ENCODE measurements at places on chromosomes 5 and 9.

- DNase-seq = peak; percentile 84
Observed at GRCh38 chr9:25677301-25678146, 720 bp downstream of the TUSC1 start.

- DNase-seq = no peak
Observed at GRCh38 chr5:101966476-101966875, 329.6 kb downstream of the SLCO4C1 start.

GRCh38 chr9:97572196-97572891 lies 60.8 kb downstream of the TSTD2 start:
- no peak for DNase-seq

DNA sequence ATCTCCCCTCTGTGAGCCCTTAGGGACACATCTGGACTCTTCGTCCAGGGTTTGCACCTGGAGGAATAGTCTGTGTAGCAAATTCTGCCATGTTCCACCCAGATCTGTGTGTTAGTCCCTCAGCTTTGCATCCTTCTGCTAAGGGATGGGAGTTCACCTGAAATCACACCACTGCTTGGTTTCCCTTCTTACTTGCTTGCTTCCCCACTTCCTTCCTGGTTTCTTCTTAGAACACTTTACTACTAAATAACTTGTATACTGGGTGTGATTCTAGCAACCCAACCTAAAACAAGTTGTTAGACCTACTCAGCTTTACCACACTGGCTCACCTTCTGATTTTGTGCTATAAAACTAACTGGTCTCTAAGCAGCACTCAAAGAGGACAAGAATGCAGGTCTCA lies 202.6 kb upstream of the MAP3K1 start:
- no peak for DNase-seq

DNA sequence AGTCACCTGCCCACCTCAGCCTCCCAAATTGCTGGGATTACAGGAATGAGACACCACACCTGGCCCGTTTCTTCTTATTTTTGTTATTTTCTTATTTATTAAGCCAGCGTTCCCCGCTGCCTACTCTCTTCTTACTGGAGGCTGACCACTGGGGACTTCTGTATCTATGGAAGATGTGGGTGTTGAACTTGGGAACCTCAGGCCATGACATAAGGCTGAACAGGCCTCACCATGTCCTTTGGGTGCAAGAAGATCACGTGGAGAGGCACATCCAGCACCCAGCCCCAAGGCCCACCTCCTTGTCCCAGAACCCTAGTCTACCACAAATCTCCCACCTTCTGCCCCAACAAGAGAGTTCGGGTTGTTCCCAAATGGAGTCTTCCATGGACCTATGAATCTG lies 59.4 kb upstream of the NEK6 start:
- DNase-seq = no peak

DNA sequence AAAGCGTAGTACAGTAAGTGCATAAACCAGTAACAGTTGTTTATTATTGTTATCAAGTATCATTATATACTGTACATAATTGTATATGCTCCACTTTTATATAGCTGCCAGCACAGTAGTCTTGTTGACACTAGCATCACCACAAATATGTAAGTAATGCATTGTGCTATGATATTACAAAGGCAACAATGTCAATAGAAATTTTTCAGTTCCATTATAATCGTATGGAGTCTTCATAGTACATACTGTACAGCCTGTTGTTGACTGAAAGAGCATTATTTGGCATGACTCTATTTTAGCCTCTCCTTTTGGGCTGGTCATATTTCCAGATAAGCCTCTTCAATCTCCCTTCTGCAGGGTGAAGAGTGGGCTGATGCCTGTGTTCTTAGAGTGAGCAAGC lies 40.4 kb downstream of the CFAP95 start:
- no peak for DNase-seq

DNA sequence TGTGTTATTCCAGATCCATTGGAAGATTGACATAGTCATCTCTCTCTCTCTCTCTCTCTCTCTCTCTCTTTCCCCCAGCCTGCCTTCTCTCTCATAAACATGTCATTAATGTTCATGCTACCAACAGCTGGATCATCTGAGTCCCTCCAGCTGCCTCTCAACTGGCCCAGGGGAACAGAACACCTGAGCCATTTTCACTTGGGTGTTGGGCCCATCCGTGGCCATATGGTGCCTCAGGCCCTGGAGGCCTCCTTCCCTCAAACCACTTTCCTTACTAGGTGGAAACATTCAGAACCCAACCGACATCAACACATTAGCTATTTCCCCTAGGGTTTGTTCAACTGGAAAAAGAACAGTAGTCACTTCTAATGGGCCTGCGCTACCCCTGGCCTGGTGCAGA lies 196.2 kb downstream of the FRMD3 start:
- DNase-seq = no peak

GRCh38 chr9:124399968-124400940 lies 15.0 kb downstream of the PSMB7 start:
- no peak for DNase-seq

DNA sequence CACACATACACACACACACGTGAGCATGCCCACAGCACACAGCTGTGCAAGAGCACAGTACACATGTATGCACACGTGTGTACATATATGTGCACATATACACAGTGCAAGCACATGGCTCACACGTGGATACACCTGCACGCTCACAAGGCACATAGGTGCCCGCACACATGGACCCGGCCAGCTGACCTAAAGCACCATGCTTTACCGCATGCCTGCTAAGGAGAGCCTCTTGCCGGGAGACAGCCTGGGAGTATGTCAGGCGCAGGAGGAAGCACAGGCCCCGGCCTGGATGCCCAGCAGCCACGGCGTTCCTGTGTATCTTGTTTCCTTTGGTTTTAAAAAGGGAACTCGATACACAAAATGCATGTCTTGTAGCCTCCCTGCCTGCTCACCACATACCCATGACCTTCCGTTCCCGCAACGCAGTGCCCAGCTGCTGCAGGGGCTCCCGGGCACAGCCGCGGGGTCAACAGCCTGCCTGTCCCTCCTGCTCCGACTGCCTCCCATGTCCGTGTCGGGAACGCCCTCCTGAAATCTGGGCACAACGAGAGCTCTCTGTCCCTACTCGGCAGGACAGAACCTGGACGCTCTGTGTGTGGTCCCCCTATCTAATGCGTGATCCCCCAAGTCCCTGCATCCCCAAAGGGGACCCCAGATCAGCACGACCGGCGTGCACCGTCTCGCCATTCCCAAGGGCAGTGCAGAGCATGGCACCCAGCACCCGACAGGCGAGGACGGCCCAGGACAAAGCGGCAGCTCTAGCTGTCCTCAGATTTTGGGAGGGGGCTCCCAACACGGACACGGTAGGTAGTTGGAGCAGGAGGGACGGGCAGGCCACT lies 3.6 kb downstream of the SLC12A7 start:
- DNase-seq = no peak

DNA sequence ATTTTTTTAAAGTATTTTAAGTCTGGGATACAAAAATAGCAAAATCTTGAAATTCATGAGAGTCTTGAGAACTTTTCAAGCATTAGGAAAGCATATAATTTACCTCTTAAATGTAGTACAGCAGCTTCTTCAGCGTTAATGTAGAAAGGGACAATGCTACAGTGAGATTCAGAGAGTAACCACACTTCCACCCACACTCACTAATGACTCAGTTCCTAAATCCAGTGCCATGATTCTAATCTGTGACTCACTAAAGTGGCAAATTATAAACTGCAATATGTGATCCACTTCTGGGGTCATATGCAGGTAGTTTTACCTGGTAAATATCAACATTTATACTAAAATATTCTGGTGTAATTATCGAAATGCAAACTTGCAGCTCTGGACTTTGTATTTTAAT lies 434.5 kb upstream of the TUSC1 start:
- no peak for DNase-seq

GRCh38 chr5:153496835-153497234 lies 6.4 kb downstream of the GRIA1 start:
- peak; percentile 15 for DNase-seq

- DNase-seq = no peak
Observed at GRCh38 chr5:134252671-134253070, 26.8 kb upstream of the PPP2CA start.

- peak; percentile 51 for DNase-seq
Observed at GRCh38 chr5:118891252-118891651, 97.1 kb downstream of the DTWD2 start.

GRCh38 chr9:130058887-130059286 lies 5.2 kb downstream of the GPR107 start:
- DNase-seq = no peak

DNA sequence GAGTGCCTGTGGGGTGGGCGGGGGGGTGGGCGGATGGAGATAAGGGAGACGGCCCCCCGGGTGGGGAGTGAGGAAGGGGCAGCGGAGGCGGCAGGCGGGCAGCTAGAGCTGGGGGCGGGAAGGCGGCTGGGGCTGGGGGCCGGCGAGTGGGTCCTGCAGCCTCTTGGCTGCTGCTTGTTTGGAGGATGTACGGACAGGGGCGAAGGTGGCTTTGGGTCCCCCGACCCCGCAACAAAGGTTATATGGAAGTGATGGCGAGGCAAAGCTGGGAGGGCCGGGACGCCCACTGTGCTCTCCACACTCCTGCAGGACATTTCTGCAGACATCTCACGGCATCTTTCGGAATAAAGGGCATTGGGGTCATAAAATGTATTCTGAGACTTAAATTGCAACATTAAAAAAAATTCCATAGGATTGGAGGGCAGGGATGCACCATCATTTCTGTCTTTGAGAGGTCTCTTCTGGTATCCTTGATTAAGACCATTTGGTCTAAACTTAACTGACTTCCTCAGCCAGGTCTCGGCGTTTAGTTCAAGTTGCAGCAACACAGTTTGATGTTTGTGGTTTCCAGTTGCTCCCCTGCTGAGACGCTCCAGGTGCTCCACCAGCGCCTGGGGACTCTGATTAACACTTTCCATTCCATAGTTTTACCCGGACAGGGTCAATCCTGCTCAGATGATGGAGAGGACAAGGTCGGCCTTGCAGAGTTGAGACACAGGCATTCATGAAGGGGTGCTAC lies 101.6 kb upstream of the SSBP2 start:
- peak; percentile 20 for DNase-seq

DNA sequence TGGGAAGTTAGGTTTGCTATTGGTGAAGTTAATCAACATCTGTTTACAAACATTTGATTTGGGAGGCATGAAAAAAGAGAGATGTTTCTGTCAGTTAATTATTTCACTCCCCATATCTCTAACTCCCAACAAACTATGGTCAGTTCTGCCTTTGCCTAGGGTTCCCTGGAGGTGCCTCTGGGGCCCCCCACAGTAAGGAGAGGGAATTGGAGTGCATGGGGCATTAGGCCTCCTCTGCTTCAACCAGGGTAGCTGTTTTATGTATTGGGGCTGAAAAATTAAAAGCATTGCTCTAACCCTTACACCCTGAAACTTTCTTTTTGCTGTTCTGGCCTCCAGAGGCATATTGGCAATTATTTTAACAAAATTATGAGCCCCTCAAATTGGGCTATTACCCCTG lies 32.3 kb downstream of the RUSC2 start:
- no peak for DNase-seq

- DNase-seq = no peak
Observed at GRCh38 chr9:93329629-93330280, 121.7 kb upstream of the FAM120A start.

- peak; percentile 64 for DNase-seq
Observed at GRCh38 chr9:12774861-12775678, at the start of gene LURAP1L. Gene LURAP1L, plus strand, starts transcription at chr9:12775020. Its CDS starts 696 bp downstream, at chr9:12775716.

GRCh38 chr9:68933434-68934328 lies 80.2 kb downstream of the PRKACG start:
- no peak for DNase-seq

Data from HAP-1 (cell line).